Activated T-cell treated with anti-CD3 and anti-CD28 coated beads, Interleukin-2, amount 50 U/mL, for 72 hours (primary cell): ENCODE measurements at places on chromosomes 1 and 21.

DNA sequence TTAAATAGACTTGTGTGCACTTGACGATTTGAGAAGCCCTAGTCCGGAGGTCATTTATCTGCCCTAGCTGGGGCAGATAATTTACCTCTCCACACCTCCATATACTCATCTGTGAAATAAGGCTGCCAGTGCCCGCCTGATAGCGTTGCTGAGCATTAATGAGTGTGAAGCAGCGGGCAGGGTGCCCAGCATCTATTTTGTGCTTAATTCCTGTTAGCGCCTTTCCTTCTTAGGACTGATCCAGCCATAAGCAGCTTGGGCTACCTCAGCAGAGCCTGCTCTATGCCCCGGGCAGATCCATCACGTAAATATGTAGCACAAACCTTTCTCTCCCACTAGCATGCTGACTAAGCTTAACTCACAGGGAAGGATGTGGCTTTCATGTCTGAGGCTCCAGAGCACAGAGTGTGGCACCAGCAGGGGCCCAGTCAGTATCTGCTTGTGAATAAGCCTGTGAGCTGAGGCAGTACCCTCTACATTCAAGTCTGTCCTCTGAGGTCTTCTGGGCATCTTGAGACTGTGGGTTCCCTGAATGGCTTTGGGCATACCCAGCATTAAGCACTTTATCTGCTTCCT is 21.5 kb upstream of the RNF187 start:
- peaks cover 59% of the 10 kb centered on the region for H3K4me1 ChIP-seq
- peak; percentile 62 for DNase-seq
- peaks cover 2% of the 10 kb centered on the region for H3K36me3 ChIP-seq

GRCh38 chr1:28526886-28527285 is 21.0 kb downstream of the RCC1 start:
- H3K27ac ChIP-seq = no peak overlapping the region
- peaks cover 4% of the 10 kb centered on the region for H3K4me1 ChIP-seq
- no peaks in the 10 kb centered on the region for H3K27me3 ChIP-seq
- peaks cover 6% of the 10 kb centered on the region for H3K36me3 ChIP-seq
- H3K4me3 ChIP-seq = no peak overlapping the region

DNA sequence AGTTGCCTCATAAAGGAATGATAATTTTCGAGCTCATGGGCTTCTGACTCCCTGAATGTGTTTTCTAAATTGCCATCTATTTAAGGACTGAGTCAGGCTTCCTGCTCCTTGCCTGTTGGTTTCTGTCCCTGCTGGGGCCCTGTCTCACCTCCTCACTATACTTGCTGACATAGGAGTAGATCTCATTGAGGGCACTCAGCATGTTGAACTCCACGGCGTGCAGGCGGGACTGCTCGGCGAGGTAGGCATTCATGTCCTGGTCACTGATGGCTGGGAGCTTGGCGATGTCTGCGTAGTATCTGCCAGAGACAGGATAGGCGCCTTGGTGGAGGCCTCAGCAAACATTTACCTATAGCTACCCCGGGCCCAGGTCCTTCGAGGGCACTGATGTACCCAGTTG is 116.9 kb upstream of the CD34 start:
- no peaks in the 10 kb centered on the region for H3K4me1 ChIP-seq
- no peak for DNase-seq
- no peaks in the 10 kb centered on the region for H3K27me3 ChIP-seq
- no peaks in the 10 kb centered on the region for H3K36me3 ChIP-seq
- H3K27ac ChIP-seq = no peak overlapping the region

- no peaks in the 10 kb centered on the region for H3K36me3 ChIP-seq
- peak; percentile 13 for DNase-seq
- peaks cover 6% of the 10 kb centered on the region for H3K27me3 ChIP-seq
- peak overlapping the region; percentile 31 for H3K27ac ChIP-seq
- peaks cover 25% of the 10 kb centered on the region for H3K4me1 ChIP-seq
Observed at GRCh38 chr1:58815686-58816071, 31.8 kb upstream of the JUN start.

DNA sequence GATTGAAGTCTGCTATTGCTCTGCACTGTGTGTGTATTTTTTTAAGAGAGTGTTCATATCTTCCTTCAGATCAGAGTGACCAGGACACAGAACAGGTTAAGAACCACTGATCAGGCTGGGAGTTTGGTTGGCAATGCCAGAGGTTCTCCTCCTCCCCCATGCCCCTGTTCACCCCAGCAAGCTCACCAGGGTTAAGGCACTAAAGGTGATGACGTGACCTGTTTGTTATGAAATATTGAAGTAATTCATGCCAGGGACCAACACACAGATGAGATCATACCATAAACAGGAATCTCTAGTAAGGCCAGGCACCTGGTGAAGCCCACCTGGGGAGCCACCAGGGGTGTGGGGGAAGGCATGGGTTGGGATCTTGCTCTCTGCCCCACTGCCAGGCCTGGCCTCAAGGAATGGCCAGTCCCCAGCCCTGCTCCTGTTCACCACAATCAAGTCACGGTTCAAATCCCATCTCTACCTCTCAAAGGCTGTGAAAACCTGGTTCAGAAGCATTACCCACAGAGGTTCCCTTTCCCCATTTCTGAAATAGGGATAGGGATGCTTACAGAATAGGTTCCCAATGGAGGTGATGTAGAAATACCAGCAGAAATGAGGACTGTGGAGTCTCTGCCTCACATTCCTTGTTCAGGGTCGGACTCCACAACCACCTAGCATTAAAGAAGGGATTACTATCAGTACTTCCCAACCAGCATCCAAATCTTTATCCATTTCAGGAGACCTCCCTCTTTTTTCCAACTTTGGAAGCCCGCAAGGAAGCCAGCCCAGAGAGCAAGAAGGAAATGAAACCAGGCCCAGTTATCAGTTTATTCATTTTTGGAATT is 2.4 kb downstream of the ID3 start:
- H3K27ac ChIP-seq = no peak overlapping the region
- H3K27me3 ChIP-seq = peaks cover 13% of the 10 kb centered on the region
- no peak for DNase-seq
- H3K36me3 ChIP-seq = peaks cover 3% of the 10 kb centered on the region
- H3K4me1 ChIP-seq = peaks cover 72% of the 10 kb centered on the region

DNA sequence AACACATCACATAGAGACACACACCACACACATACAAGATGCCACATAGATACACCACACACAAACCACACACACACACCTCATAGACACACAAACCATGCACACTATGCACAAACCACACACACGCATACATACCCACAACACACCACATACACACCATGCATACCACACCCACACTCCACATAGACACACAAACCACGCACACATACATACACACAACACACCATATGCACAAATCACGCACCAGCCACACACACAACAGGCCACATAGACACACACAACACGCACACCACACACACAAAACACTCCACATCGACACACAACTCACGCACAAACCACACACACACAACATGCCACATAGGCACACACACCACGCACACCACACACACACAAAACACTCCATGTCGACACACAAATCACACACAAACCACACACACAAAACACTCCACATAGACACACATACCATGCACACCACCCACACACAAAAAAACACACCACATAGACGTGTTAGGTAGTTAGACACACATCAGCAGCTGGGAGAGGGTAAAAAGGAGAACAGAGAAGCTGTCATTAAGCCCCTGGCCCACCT is 49.5 kb upstream of the SLC19A1 start:
- no peak for DNase-seq
- no peak overlapping the region for H3K4me3 ChIP-seq

DNA sequence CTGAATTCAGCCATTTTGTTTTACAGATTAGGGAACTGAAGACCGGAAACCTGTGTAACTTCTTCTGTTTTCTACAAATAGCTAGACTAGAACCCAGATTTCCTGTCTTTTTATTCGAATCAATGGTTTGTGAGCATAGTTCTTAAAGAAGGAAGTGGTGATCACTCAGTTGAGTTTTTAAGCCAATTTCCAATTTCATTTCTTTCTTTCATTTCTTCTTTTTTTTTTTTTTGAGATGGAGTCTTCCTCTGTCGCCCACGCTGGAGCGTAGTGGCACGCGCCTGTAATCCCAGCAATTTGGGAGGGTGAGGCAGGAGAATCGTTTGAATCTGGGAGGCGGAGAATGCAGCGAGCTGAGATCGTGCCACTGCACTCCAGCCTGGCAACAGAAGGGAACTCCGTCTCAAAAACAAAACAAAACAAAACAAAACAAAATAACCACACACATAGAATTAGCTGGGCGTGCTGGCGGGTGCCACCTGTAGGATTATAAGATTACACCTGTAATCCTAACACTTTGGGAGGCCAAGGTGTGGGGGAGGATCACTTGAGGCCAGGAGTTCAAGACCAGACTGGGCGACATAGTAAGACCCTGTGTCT is 3.0 kb upstream of the MDM4 start:
- H3K4me3 ChIP-seq = peak overlapping the region; percentile 98
- DNase-seq = peak; percentile 42
- no peaks in the 10 kb centered on the region for H3K27me3 ChIP-seq
- H3K4me1 ChIP-seq = peaks cover 10% of the 10 kb centered on the region

GRCh38 chr1:40583980-40584379 is 52.5 kb downstream of the ZNF684 start:
- no peak overlapping the region for H3K27ac ChIP-seq
- no peak overlapping the region for H3K4me3 ChIP-seq
- H3K27me3 ChIP-seq = peaks cover 21% of the 10 kb centered on the region
- H3K4me1 ChIP-seq = peaks cover 28% of the 10 kb centered on the region

- no peak overlapping the region for H3K4me3 ChIP-seq
- DNase-seq = no peak
- H3K36me3 ChIP-seq = no peaks in the 10 kb centered on the region
- no peak overlapping the region for H3K27ac ChIP-seq
Observed at GRCh38 chr1:193767886-193768285, 581.5 kb upstream of the B3GALT2 start.

DNA sequence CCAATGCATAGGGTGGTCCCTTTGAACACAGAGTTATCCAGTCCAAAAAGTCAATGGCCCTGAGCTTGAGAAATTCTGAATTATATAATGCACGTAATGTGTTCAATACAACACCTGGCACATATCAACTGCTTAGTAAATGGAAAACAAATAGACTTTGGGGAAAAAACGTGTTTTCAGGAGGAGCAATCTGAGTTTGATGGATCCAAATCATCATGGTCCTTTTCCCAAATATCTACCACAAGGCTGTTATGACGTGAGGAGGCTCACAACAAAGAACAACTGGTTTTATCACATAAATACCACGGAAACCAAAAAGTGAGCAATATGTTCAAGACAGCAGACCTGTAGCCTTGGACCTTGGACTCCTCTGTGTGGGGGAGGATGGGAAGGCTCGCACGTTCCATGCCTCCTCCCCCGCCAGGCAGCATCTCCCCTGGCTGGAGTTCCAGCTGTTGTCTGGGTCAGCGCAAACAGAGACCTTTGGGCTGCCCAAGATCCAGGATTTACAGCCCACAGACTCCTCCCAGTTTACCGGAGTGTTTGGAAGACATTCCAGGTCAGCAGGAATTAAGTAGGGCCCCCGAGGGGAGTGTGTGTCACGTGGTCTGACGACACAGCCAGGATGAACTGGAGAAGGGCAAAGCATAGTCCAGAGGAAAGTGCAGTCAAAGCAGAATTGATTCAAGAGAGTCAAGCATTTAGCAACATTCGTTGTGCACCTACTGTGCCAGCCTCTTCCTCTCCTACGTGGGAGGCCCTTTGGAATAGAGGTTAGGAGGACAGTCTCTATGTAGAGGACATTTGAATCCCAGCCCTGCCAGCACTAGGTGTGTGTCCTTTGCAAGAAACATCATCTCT is 32.2 kb upstream of the MED18 start:
- no peak for DNase-seq
- no peak overlapping the region for H3K4me3 ChIP-seq
- H3K27ac ChIP-seq = no peak overlapping the region
- peaks cover 5% of the 10 kb centered on the region for H3K4me1 ChIP-seq

GRCh38 chr21:37877171-37877570 is 39.1 kb downstream of the KCNJ6 start:
- H3K27ac ChIP-seq = peak overlapping the region; percentile 44
- peaks cover 23% of the 10 kb centered on the region for H3K4me1 ChIP-seq
- H3K27me3 ChIP-seq = peaks cover 16% of the 10 kb centered on the region
- no peaks in the 10 kb centered on the region for H3K36me3 ChIP-seq

DNA sequence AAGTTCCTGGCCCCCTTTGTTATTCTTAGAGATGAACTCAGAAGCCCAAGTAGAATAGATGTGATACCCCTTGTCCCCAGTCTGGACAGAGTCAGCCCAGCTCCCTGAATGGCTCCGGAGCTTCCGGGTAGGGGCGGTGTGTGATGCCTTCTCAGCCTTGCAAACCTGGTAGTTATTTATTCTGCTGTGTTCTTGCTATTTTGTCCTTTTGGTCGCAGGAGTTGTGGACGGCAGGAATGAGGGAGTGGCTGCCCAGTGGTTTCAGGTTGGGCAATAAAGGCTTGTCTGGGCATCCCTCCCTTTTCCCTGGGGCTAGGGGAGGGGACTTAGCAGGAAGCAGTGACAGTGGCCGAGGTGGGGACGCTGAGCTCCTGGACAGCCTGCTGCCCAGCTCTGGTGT is 2.8 kb downstream of the PTPRU start:
- H3K4me1 ChIP-seq = peaks cover 15% of the 10 kb centered on the region
- H3K27me3 ChIP-seq = peaks cover 60% of the 10 kb centered on the region
- peaks cover 6% of the 10 kb centered on the region for H3K36me3 ChIP-seq
- no peak for DNase-seq
- no peak overlapping the region for H3K4me3 ChIP-seq

GRCh38 chr1:176857632-176858031 is 306.9 kb downstream of the ASTN1 start:
- peaks cover 7% of the 10 kb centered on the region for H3K27me3 ChIP-seq
- no peak overlapping the region for H3K4me3 ChIP-seq
- peaks cover 2% of the 10 kb centered on the region for H3K36me3 ChIP-seq
- no peak for DNase-seq

DNA sequence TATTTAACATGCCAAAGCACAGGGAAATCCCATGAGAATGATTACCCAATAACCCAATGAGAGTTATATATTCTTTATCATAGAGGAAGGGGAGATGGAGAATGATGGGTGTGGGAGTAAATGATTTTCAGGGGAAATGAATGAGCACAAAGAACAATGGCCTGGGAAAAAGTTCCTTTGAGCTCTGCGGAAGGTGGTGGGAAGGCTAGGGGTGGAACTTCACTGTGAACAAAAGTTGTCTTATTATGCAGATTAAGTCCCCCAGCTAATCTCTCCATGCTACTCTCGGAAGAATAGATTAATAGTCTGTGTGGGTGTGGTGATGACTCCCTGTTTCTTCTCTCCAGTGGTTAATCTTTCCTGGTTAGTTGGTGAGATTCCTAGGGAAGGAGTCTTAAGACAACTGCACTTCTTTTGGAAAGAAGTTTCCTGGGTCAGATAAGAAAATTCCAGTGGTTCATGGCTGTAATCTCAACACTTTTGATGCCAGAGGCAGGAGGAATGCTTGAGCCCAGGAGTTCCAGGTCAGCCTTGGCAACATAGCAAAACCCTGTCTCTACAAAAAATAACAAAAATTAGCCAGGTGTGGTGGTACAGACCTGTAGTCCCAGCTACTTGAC is 71.6 kb downstream of the DNTTIP2 start:
- no peaks in the 10 kb centered on the region for H3K27me3 ChIP-seq
- peaks cover 3% of the 10 kb centered on the region for H3K36me3 ChIP-seq
- DNase-seq = no peak
- no peak overlapping the region for H3K4me3 ChIP-seq
